ENCODE measurements at places on chromosomes 7 and 10. TPM values are rescaled to one million over a fixed set of nuclear protein-coding genes. Genes with fewer than 3 reads are reported as not detected.

The TAS2R4 gene
- total RNA-seq = 2.9 TPM

The JAZF1 gene
- 15.9 TPM for total RNA-seq

The CYP3A7 gene
- not detected for total RNA-seq

The PAX2 gene
- total RNA-seq = not detected

The CCDC201 gene
- not detected for total RNA-seq

The SFMBT2 gene
- under 0.01 TPM for total RNA-seq

The ZNF488 gene
- 0.29 TPM for total RNA-seq

The CALML5 gene
- total RNA-seq = not detected

The CAMK2B gene
- total RNA-seq = not detected

The CLRN3 gene
- total RNA-seq = not detected

The CCDC3 gene
- 0.29 TPM for total RNA-seq

The TDRD1 gene
- total RNA-seq = 0.59 TPM

The MALRD1 gene
- total RNA-seq = 2.9 TPM

The ATP6V0E2 gene
- total RNA-seq = 27.9 TPM

The ADRA2A gene
- total RNA-seq = 0.29 TPM

The TMEM236 gene
- total RNA-seq = under 0.01 TPM

The FBXL13 gene
- 2.2 TPM for total RNA-seq

The PLEKHS1 gene
- total RNA-seq = not detected

The BMPER gene
- 9.7 TPM for total RNA-seq

The PDE6C gene
- not detected for total RNA-seq

The ANK3 gene
- total RNA-seq = 58.0 TPM

The SAP25 gene
- total RNA-seq = not detected

The FAM237B gene
- not detected for total RNA-seq

The MLXIPL gene
- total RNA-seq = 0.29 TPM

The PTPRZ1 gene
- under 0.01 TPM for total RNA-seq

The TMEM178B gene
- total RNA-seq = 1.1 TPM

The PRKCQ gene
- total RNA-seq = not detected

The GPAM gene
- 15.6 TPM for total RNA-seq

The CHST15 gene
- 22.8 TPM for total RNA-seq

The TLX1 gene
- total RNA-seq = not detected

The SFRP4 gene
- 151 TPM for total RNA-seq

The EPO gene
- total RNA-seq = not detected

The GSTO2 gene
- 2.2 TPM for total RNA-seq

The C7orf33 gene
- not detected for total RNA-seq

The SLC13A4 gene
- 0.36 TPM for total RNA-seq

The SVOPL gene
- not detected for total RNA-seq

The TRIL gene
- total RNA-seq = 0.29 TPM

The NPSR1 gene
- not detected for total RNA-seq

The SLC13A1 gene
- not detected for total RNA-seq

The LRRC61 gene
- 1.8 TPM for total RNA-seq

The TAS2R41 gene
- not detected for total RNA-seq

The CLEC5A gene
- total RNA-seq = not detected

The C7orf57 gene
- total RNA-seq = under 0.01 TPM

The TMEM209 gene
- 20.0 TPM for total RNA-seq

The GCK gene
- not detected for total RNA-seq

The CFTR gene
- total RNA-seq = not detected

The CALCR gene
- total RNA-seq = not detected

The CCAR1 gene
- 49.2 TPM for total RNA-seq

The PLA2G12B gene
- total RNA-seq = not detected

The KLF14 gene
- total RNA-seq = not detected

The AOAH gene
- total RNA-seq = not detected

The FGFR2 gene
- total RNA-seq = 13.8 TPM
